ENCODE measurements at places on chromosomes 12 and 14.

DNA sequence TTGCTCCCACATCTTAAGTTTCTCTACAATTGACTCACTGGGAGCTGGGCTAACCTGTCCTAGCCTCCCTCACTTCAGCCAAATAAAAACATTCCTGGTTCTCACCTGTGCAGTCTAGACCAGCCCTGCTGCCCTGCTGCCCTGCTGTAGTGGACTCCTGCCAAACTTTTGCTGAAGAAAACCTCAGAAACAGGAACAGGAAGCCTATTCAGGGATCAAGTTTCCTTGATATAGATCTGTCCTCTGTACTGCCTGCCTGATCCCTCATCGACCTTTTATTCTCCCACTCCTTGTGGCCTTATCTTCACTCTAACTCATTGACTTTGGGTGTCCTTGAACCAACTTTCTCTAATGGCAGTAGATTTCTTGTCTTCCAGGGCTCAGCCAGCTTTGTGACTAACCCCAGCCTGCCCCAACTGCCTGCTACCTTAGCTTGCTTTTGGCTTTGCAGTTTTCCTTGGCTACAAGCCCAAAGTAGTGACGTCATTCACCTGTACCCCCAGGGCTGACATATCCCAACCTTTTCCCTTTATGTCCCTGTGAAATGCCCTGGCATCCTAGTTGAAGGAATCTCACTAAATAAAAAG, 234.8 kb downstream of the DUSP6 start:
- no peak for DNase-seq

DNA sequence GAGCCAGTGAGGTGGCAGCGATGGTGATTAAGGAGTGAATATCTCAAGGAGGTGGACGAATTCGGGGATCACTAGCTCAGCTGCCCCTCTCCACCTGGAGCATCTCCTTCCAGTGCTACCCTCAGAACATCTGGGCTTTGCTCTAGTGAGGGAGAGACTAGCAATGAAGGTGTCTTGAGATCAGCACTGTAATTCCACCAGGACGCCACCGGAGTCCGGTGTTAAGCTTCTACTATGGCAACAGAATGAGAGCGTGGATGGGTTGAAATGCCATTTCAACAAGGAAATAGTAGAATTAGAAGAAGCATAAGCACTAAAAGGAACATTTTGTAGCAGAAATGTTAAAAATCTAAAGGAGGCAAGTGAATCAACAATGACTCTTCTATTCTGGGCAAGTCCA, 61.1 kb downstream of the NTF3 start:
- no peak for DNase-seq

- no peak for DNase-seq
These were observed 63.4 kb upstream of the KITLG start for GRCh38 chr12:88643685-88644084.

GRCh38 chr12:26246483-26247164, 51.3 kb downstream of the SSPN start:
- no peak for DNase-seq

- DNase-seq, result no peak
These were observed 50.1 kb upstream of the KCNA1 start for GRCh38 chr12:4859478-4860210.

DNA sequence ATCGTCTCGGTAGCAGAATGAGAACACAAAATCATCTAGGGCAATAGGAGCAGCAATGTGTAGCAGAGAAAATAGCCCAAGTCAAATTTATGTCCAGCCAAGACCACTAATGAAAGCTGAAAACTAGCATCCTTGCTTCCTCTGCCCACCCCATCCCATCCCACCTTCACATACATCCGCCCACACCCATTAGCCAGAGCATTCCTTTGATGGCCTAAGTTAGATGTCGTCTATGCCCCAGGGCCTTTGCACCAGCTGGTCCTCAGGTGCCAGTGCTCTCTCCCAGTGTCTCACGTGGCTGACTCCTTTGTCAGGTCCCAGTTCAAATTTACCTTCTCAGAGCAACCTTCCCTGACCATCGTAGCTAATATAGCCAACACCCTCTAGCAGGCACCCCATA, 17.8 kb upstream of the PPP2R5C start:
- no peak for DNase-seq

DNA sequence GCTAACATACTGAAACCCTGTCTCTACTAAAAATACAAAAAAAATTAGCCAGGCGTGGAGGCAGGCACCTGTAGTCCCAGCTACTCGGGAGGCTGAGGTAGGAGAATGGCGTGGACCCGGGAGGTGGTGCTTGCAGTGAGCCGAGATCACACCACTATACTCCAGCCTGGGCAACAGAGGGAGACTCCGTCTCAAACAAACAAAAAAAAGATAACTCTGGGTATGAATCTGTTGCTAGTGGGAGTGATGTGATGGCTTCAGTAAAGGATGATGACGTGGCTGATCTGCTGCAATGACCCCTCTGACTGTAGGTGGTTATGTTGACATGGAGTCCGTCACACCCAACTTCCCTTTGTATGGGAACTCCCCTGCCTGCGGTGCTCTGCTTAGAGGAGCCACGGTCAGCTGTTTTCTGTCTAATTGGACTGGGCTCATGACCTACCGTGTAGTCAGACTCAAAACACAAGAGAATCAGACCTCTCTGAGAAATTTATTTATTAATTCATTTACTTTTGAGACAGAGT, 59.1 kb upstream of the MED13L start:
- no peak for DNase-seq

GRCh38 chr12:123150744-123151456, at the start of gene PITPNM2:
PITPNM2 (minus strand) TSS chr12:123151090; CDS start chr12:123034590, 116,500 bp downstream.
- DNase-seq, result peak; percentile 38

- no peak for DNase-seq
These were observed 150.3 kb downstream of the SMOC1 start for GRCh38 chr14:70029296-70030132.

- DNase-seq, result no peak
These were observed 2.4 kb downstream of the RNASE8 start for GRCh38 chr14:21059842-21060613.

GRCh38 chr12:79933532-79934264, 1.2 kb downstream of the PPP1R12A start:
- DNase-seq, result peak; percentile 1

GRCh38 chr12:16984484-16984883, 378.5 kb upstream of the LMO3 start:
- DNase-seq, result no peak

DNA sequence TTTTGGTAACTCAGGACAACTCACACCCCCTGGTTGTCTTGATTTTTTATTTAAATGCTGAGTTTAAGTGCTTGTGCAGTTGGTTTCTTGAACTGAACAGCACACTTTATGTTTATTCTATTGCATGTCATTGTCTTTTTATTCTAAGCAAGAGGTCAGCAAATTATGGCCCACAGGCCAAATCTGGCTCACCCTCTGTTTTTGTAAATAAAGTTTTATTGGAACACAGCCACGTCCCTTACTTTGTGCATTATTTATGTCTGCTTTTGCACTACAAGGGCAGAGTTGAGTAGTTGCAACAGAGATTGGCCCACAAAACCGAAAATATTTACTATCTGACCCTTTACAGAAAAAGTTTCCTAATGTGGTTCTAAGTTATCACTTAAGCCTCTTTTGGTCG, 52.3 kb downstream of the SUDS3 start:
- DNase-seq, result no peak
